Endothelial cell of umbilical vein (primary cell): ENCODE measurements at places on chromosomes 5 and 9. TPM values are rescaled to one million over a fixed set of nuclear protein-coding genes. Genes with fewer than 3 reads are reported as not detected.

TICAM2 gene
- total RNA-seq, result 3.2 and 3.5 TPM in 2 replicates

FOXD4L3 gene
- total RNA-seq, result not detected in 2 replicates

SPINK7 gene
- not detected in 2 replicates for total RNA-seq

CARTPT gene
- total RNA-seq, result not detected in 2 replicates

HMHB1 gene
- not detected in 2 replicates for total RNA-seq

ELAVL2 gene
- 0.18 and 0.20 TPM in 2 replicates for total RNA-seq

PCSK1 gene
- total RNA-seq, result 4.3 and 8.7 TPM in 2 replicates

CER1 gene
- not detected in 2 replicates for total RNA-seq

CDC25C gene
- total RNA-seq, result 13.3 and 13.6 TPM in 2 replicates

FUT7 gene
- total RNA-seq, result not detected in 2 replicates

CDH12 gene
- total RNA-seq, result not detected in 2 replicates
